Left cardiac atrium (tissue), 4 donors: ENCODE measurements at places on chromosomes 4 and X. TPM values are rescaled to one million over a fixed set of nuclear protein-coding genes. Genes with fewer than 3 reads are reported as not detected.

ZFP42 gene
- not detected for total RNA-seq

SH3BGRL gene
- 63.0 TPM for total RNA-seq

USP17L17 gene
- not detected for total RNA-seq

SERPINA7 gene
- total RNA-seq = not detected

F8A2 gene
- total RNA-seq = not detected

GABRB1 gene
- 4.4 TPM for total RNA-seq

DNA sequence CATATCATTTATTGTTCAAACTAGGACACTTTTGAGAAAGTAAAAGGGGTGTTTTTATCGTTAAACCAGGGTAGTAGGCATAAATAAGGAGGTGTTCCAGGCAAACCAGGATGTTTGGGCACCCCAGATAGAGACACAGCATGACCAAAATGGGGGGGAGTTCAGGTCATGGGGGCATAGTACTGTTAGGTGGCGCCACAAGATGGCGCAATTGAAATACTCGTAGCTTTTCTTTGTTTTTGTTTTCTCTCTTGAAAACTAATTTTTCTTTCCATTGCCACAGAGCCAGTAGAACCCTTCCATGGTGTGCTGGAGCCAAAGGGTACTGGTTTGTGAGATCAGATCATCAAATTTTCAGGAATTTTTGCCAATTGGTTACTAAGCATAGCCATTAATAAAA lies 283.4 kb downstream of the BCOR start:
- peak; percentile 37 for DNase-seq

- DNase-seq = no peak
Observed at GRCh38 chrX:124194901-124195300, 137.6 kb upstream of the TEX13D start.

DNA sequence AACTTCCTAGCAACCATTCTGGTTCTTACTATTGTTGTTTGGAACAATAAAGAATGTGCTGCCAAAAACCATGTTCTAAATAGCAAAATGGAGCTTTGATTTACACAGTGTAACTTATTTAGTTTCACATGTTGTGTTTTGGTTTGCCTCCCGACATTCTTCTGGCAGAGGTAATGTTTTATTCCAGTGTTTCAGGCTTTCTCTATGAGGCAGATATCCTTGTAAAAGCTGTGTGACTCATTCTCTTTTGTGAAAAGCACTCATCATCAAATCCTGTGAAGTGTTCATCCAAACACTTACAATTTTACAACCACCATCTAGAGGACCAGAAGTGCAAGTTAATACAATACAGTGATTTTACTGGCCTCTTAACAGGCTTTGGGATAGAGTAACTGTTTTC lies 219.0 kb upstream of the GIMD1 start:
- no peak for DNase-seq

GRCh38 chr4:152618971-152619370 lies 60.8 kb downstream of the TMEM154 start:
- DNase-seq = no peak

DNA sequence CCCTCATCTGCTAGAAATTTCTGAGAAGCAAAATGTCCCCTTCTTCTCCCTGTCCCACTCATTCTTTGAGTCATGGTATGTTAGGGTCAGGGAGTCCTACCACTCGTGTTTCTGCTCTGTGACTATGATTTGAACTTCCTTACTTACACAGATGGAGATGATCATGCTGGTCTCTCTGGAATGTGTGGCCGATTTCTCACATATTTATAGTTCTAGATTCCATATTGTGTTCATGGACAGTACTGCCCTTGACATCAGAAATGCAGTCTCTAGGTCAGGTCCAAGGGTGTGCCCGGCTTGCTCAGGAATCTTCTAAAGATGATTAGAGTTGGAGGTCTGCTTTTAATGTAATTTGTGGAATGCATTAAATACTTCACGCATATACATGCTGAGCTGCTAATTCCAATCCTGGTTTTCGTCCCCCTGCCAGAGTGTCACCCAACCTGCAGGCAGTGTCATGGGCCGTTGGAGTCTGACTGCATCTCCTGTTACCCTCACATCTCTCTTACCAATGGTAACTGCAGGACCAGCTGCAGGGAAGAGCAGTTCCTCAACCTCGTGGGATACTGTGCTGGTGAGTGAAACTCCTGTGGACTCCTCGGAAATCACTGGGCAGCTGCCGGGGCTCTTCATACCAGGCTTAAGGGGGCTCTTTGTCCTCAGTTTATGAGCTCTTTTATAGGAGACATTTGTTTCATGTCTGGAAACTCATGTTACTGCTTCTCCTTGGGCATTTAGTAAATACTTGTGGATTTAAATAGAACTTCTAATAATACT lies 214.1 kb upstream of the ANXA3 start:
- no peak for DNase-seq

- DNase-seq = no peak
Observed at GRCh38 chr4:139210486-139210885, 33.5 kb upstream of the ELF2 start.

GRCh38 chr4:168515222-168516011 lies 18.6 kb downstream of the PALLD start:
- DNase-seq = peak; percentile 37

DNA sequence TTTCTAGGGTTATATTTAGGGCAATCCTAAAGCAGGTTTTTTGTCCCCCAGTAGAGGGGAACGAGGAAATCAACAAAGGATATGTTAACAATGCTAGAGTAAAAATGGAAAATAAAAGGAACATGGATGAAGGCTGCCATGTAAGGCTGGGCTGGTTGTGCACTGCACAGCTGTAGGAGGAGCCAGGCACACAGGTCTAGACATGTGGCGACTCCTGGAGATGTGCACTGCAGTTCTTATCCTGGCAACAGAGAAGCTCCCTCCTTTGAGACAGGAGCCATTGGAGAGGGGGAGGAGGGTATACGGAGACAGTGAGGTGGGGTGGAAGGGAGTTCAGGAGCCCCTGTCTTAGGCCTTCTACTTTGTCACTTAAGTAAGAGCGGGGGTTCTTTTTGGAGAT lies 65.9 kb downstream of the NAT8L start:
- no peak for DNase-seq

DNA sequence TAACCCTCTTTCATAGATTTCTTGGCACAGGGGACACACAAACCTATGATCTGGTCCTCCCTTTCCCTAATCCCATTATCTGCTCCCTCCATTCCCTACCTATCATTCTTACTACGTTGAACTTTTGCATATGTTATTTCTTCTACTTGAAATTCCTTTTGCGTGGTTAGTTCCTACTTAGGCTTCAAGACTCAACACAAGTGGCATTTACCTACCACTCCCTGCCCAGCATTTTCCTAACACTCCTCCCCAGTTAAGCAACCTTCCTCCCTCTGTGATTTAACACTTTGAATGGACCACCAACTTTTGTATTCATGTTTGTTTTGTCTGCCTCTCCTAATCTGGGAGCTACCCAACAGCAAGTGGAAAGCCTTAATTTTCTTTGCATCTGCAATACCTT lies 1113.7 kb downstream of the STIM2 start:
- no peak for DNase-seq

- no peak for DNase-seq
Observed at GRCh38 chr4:130573742-130574141, 1477.8 kb downstream of the C4orf33 start.

DNA sequence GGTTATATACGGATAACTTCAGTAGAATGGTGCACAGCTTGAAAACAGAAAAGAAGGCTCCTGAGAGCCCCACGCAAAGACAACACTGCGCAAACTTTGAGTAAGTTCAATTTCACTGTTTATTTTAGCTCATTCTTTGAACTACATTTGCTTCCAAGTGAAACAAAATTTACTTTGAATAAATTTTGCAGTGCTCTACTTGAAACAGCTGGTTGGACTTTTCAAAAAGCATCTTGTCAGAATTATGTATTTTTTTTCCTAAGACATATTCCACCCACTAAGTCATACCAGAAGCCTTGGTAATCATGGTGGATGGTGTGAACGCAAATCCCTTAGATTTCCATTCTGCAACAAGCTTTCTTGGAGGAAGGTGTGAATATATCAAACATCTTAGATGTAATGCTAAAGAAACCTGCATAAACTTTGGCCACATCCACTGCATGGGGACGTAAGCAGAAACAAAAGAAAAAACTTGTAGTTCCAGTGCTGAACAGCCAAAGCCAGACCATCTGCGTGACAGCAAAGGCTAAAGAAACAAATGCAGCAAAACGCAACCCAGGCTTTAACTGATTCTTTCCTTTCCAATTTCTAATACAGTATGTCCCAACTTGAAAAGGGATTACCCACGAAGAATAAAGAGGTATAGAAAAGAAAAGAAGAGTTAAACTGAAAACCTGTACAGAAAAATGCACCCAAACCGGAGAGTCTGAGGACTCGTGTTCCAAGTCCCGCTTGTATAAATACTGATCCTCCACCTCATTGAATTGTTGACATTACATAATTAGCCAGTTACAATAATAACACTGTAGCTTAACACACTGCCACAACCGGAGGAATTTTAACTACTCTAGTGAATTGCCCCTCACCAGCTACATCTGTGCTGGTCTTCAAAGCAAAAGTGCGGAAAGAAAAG lies 90.9 kb downstream of the SH3RF1 start:
- DNase-seq = no peak

- DNase-seq = peak; percentile 29
Observed at GRCh38 chrX:21993265-21993664, 38.9 kb upstream of the PHEX start.

GRCh38 chr4:168836490-168836889 lies 173.6 kb downstream of the CBR4 start:
- no peak for DNase-seq

GRCh38 chrX:105221374-105221773 lies 880 bp upstream of the TEX13A start:
- DNase-seq = no peak
